Right ventricle myocardium inferior (tissue), 1 donor: ENCODE measurements at places on chromosomes 7 and 10. TPM values are rescaled to one million over a fixed set of nuclear protein-coding genes. Genes with fewer than 3 reads are reported as not detected.

C10orf71 gene
- 108 TPM for total RNA-seq

DNA sequence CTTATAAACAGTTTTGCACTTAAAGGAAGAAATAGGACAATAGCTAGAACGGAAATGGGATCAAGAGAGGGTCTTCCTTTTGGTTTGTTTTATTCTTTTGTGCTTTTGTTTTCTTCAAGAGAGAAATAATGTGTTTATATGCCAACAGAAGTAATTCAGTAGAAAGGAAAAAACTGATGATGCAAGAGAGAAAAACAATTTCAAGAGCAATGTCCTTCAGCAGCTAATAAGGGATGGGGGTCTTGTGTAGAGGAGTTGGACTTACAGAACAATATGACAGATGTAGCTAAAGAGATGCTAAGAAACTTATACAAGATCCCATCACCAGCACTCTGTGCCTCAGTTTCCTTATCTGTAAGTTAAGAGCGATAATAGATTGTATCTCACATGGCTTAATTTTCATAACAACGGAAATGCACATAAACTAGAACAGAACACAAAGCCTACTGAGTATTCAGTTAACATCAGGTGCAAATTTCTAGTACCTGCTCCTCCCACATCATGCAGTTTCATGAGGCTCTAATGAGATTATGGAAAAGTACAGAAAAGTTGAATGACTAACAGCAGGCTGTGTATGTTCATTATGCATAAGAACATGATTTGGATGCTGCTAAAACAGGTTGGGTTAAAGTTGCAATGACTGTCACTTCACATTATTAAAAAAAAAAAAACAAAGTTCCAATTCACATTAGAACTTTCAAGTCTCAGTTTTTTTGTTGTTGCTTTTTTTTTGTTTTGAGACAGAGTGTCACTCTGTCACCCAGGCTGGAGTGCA is 17.2 kb downstream of the HERPUD2 start:
- no peak for DNase-seq

PPP1R3C gene
- total RNA-seq, result 137 TPM

ELMO1 gene
- 13.8 TPM for total RNA-seq

CASD1 gene
- total RNA-seq, result 17.9 TPM

- DNase-seq, result no peak
These were observed 237.5 kb downstream of the CELF2 start for GRCh38 chr10:11255156-11255555.

DNA sequence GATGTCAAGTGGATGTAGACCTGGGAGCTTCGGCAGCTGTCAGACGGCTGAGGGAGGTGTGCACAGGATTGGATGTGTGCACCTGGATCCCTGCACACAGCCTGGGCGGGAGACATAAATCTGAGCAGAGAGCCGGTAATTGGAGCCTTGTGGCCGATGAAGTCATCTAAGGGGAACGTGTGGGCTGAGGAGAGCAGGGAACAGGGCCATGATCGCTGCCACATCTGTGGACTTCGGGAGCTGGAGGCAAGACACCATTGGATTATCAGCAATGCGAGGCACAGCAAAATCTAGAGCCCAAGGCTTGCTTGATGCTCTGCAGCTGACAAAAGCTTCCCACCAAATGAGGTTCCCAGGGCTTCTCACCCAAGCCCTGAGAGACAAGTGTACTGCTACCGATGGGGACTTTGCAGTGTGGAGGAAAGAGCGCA is 147.7 kb downstream of the PTPN20 start:
- DNase-seq, result no peak

GRCh38 chr10:117007080-117007479 is 2.1 kb upstream of the SHTN1 start:
- no peak for DNase-seq

DNA sequence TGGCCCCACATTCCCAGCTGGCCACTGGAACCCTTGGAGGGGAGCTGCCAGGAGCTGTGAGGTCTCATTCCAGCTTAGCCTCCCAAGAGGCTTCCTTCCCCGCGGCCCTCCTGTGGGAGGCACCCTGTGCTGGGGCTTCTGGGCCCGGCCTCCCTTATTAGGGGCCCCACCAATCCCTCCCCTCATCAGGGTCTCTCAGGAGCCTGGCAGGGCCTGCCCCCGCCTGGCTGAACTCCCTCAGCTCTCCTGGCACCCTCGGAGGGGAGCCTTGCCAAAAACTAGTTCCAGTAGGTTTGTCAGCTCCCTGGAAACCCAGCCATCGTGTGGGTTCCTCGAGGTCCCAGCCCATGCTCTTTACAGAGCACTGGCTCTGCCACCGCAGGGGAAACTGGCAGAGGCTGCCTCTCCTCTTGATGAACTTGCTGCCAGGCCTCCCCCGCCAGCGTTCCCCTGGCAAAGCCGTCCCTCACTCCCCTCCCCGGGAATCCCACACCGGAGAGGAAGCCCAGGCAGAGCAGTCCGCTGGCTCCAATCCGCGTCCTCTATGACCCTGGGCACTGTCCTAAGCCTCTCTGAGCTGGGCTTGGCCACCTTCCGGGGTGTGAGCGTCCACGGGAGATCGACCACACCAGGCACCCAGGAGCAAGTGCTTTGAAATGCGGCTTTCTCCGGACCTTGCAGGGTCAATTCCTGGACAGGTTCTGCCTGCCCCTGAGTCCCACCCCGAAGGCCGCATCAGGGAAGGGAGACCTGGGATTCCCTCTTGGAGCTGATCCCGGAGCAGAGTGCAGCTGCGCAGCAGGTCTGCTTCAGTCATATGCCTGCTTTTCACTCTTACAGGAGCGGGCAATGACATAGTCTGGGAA is 139.8 kb downstream of the ARHGAP22 start:
- DNase-seq, result peak; percentile 78

DNA sequence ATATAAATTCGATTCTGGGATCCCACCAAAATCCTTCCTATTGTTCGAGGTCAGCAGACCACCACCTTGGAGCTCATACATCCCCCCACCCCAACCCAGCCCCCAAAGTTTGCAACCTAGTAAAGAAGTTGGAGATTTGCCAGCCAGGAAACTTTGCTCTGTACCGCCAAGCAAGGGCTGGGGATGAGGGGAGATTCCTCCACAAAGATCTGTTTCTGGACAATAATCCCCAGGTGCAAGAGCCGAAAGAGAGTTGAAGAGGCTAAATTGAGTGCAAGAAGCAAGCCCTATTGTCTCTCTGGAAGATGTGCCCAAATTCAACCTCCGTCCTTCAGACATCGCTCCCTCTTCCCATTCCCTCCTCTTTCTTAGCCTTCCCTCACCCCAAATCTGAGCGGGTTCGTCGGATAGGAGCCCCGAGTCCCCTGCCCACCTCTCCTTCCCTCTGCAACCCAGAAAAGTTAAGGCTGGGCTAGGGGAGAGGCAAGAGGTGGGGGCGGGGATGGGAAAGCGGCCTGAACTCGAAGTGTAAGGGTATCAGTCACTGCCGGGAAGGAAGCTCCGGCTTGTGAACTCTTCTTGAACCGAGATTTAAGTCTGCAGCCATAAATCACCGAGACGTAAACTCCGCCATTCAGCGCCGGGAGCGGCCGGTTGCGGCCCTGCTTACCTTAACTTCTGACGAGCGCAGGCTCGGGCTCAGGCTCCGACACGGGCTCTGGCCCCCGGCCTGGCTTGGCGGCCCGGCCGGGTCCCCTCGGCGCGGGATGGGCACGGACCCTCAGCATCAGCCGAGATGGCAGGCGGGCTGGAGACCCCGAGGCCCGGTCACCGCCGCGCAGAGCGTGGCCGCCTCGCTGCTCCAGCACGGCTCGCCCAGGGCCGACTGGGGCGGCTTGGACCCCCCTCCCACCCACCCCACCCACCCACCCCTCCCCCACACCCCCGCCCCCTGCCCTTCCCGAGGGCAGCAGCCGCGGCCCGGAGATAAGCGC is 10.8 kb upstream of the HOXA2 start:
- DNase-seq, result peak; percentile 68

PNLIPRP3 gene
- total RNA-seq, result not detected

DNA sequence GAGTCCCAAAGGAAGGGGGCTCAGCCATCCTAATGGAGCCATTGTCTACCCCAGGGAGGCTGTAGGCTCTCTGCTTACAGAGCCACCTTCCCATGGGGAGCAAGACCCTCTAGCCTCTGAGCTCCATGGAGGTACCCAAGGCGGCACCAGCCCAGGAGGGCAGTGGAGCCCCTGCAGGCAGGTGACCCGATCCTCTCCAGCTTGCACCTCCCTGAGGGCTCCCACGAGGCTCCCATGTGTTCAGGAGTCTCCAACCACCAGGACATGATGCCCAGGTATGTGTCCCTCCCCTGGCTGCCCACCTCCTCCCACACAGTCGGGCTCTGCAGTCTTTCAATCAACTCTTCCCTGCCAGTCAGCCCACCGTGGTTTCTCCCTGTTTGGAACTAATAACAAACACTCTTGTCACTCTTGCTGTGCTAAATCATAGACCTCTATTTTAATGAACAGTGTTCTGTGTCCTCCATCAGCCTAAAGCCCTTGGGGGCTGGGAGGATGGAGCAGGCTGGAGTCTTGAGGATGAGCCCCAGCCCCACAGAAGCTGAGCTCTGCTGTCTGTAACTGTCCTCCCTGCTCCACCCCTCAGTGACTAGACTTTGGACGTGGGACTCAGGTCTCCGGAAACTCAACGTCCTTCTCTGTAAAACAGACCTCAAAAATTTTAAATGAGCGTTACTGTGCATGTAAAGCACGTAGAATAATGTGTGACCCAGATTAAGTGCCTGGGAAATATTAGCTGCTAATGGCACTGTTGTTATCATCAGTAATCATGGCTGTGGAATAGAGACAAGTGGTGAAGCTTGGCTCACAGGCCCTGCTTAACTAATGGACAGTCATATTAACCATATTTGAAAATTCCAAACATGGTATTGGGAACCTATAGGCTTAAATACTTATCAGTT is 298.9 kb downstream of the WDR37 start:
- no peak for DNase-seq

APBB1IP gene
- total RNA-seq, result 4.8 TPM

NPY gene
- total RNA-seq, result not detected

- no peak for DNase-seq
These were observed 64.0 kb downstream of the NEURL1 start for GRCh38 chr10:103557455-103557854.

DNA sequence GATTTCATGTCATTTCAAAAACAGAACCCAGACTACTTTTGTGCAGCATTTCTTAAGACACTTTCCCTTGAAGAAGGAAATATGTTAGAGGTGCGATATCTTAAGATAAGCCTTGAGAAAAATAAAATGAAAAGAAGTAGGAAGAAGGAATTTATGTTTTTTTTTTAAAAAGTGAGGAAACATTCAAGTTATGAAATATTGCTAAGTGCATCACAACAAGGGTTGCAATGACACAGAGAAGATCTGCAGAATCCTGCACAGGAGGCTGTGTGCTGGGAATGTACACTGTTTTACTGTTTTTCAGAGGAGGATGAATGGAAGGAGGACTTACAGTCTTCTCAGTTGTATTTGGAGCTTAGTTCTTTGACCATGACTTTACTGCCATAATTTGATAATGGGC is 79.8 kb upstream of the NME8 start:
- DNase-seq, result no peak

- no peak for DNase-seq
These were observed 63.4 kb downstream of the SRPK2 start for GRCh38 chr7:105325216-105325904.

DNA sequence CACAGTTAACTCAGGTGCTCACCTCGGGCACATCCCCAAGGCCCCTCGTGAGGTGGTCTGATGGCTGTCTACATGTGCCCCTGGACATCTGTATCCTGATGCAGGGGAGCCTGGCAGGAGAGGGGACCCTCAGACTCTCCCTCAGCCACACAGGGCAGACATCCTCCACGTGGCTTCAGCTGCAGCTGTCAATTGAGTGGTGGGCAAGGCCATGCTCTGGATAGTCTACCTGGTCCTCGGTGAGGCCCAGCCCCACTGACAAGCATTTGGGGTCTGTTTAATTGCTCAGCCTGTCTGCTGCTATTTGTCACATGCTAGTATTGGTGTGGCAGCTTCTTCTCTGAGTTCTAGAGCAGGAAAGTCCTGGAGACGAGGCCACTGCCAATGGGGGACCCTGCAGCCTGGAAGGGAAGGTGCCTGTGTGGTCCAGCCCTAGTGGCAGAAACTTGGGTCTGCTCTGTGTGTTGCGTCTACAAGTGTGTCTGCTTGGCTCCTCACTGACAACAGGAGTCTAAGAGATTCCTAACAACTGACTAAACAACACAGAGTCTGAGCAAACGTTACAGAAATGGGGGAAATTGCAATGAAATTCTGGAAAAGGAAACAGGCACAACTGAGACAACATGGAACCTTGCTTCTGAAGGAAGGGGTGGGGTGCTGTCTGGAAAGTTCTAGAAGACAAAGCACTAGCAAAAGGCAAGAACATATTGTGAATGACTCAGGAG is 59.3 kb upstream of the IGFBP3 start:
- DNase-seq, result no peak

GRCh38 chr7:91636129-91636724 is 244.3 kb downstream of the MTERF1 start:
- no peak for DNase-seq

DNA sequence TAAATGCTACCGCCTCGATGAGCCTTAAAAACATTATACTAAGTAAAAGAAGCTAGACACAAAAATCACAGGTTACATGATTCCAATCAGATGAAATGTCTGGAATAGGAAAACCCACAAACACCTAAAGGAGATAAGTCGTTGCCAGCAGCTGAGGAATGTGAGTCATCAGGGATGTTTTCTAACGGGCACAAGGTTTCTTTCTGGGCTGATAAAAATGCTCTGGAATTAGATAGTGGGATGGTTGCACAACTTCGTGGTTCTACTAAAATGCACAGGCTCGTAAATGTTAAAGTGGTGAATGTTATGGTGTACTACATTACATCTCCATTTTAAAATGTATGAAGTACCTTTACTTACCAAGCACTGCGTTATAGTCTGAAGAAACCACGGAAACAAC is 9.7 kb downstream of the ABLIM1 start:
- DNase-seq, result no peak

FKBP6 gene
- not detected for total RNA-seq

- no peak for DNase-seq
These were observed 43.2 kb downstream of the VAX1 start for GRCh38 chr10:117094856-117095255.

- DNase-seq, result no peak
These were observed 84.3 kb downstream of the CD36 start for GRCh38 chr7:80722616-80723195.

GRCh38 chr7:121228779-121229178 is 100.0 kb upstream of the WNT16 start:
- DNase-seq, result no peak

GRCh38 chr7:21656081-21656480 is 113.2 kb downstream of the DNAH11 start:
- DNase-seq, result no peak

- DNase-seq, result no peak
These were observed 28.8 kb downstream of the CACUL1 start for GRCh38 chr10:118725886-118726500.

CRTAC1 gene
- 1.5 TPM for total RNA-seq

GRCh38 chr10:24929056-24929544 is 23.3 kb downstream of the PRTFDC1 start:
- no peak for DNase-seq

SMO gene
- total RNA-seq, result 4.6 TPM

PNLIP gene
- not detected for total RNA-seq
